ENCODE measurements at places on chromosomes 1 and 21.

- ATAC-seq = no peak
These were observed 94.9 kb downstream of the MRPL37 start for GRCh38 chr1:54294887-54295286.

DNA sequence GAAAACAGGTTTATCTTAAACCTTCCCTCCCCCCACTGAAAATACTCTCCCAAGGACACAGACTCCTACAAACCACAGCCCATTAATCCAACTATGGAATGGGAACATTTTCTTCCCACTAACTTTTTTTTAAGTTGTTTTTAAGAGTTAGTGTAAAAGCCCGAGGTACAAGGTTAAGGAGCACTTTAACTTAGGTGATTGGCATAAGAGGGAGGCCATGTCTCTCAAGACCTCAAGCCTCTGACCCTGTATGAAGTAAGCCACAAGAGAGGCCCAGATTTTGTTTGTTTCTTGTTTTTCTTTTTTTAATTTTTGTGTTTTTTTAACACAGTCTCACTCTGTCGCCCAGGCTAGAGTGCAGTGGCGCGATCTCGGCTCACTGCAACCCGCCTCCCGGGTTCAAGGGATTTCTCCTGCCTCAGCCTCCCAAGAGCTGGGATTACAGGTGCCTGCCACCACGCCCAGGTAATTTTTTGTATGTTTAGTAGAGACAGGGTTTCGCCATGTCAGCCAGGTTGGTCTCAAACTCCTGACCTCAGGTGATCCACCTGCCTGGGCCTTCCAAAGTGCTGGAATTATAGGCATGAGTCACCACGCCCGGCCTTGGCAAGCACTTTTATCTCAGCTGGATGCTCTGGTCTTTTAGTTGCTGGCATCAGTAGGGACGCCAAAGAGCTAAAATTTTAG, 14.4 kb downstream of the ARMH1 start:
- no peak for ATAC-seq

- ATAC-seq = no peak
These were observed 1.7 kb upstream of the FRRS1 start for GRCh38 chr1:99768104-99768503.

DNA sequence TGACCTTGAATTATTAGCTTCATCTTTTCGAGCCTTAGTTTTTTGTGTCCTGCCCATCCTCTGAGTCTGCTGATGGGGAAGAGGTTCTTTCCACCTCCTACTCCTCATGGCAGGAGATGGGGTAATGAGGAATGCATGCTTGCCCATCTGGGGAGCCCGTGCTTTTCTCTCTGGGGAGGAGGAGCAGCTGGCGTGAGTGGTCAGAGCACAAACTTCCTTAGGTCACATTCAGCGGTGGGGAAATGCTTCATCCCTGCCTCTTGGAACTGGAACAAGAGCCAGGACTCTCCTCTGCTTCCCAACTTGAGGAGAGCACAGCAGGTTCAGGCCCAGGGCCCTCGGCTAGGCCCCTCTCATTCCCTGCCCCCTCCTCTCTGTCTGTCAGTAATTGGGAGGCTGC, 155.0 kb downstream of the PCNX2 start:
- ATAC-seq = no peak

- ATAC-seq = no peak
These were observed 40.4 kb downstream of the TRIM11 start for GRCh38 chr1:228366062-228366865.

DNA sequence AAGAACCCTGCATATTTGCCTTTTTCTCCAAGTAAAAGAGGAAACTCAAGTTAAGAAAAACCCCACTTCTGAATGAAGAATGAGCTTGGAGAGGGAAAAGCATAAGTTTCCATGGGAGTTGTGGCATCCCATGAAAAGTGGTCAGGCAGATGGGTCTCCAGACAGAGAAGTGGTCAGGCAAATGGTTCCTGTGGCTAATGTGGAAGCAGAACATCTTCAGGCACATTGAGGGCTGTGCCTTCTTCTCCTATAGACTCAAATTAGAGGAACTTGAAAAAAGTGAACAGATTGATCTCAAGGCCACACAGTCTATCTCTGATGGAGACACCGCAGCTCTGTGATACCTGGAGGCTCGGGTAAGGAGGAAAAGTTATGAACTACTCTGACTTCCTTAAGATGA, 55.7 kb upstream of the KIRREL1 start:
- no peak for ATAC-seq

- ATAC-seq = peak; percentile 20
These were observed 12.1 kb downstream of the IRF2BP2 start for GRCh38 chr1:234597894-234598293.

DNA sequence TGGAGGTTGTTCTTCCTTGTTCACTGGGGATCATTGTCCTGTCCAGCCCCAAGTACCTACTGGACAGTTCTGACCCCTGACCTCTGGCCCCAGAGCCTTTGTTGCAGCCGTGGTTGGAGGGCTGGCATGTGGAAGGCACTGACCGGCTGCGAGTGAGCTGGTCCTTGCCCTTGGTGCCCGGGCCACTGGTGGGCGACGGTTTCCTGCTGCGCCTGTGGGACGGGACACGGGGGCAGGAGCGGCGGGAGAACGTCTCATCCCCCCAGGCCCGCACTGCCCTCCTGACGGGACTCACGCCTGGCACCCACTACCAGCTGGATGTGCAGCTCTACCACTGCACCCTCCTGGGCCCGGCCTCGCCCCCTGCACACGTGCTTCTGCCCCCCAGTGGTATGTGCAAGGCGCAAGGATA, 11.4 kb downstream of the TIE1 start:
- ATAC-seq = peak; percentile 3

- peak; percentile 94 for ATAC-seq
These were observed 9.6 kb downstream of the RAB42 start for GRCh38 chr1:28601696-28602095.

- ATAC-seq = no peak
These were observed 1093.1 kb downstream of the MRPL39 start for GRCh38 chr21:24514081-24514733.

DNA sequence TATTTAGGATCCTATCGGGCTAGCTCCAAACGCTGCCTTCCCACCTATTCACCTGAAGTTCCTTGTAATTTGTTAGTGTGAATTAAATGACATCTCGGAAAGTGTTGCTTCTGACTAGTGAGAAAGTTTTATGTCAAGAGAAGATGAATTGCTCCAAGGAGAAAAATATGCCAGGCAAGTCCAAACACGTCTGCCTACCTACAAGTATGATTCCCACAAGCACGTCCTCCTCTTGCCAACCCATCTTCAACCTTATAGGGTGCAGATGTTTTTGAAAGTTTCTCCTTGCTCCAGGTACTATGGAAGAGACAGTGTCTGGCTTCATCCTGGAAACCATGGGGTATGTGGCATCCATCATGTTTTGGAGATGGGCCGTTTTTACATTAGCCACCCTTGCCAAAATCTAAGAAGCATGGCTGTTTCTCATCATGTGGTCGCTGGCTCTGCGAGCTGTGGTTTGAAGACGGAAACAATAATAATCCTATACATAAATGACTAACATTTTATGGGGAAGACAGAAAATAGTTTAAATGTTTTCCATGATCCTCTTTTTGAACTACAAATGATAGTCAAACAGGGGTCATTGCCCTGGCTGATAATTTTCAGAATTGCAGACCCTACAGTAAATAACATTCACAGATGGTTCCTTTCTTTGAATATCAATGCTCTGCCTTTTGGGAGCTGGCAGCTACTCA, 505.8 kb downstream of the SMYD3 start:
- no peak for ATAC-seq

GRCh38 chr1:220891224-220892085, 12.2 kb downstream of the HLX start:
- no peak for ATAC-seq

GRCh38 chr1:193846876-193847604, 660.6 kb upstream of the B3GALT2 start:
- ATAC-seq = no peak

DNA sequence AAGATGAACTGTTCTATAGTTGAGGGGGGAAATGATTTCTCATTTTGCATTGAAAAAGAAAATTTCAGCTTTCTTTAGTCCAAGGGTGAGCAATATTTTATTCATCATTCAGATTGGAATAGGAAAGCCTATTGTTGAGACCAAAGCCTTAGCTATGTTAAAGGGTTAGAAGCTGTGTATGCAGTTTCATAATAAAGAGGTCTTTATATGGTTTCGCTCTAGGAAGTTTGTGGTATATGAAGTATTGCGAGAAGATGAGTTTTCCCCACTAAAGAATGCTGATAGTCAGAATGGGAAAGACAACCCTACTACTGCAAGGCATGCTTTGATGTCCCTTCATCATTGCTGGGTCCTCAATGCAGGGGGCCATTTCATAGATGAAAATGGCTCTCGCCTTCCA, 28.6 kb downstream of the UAP1 start:
- no peak for ATAC-seq

GRCh38 chr1:101185421-101185820, 51.4 kb upstream of the S1PR1 start:
- no peak for ATAC-seq

- no peak for ATAC-seq
These were observed 97.1 kb downstream of the MACF1 start for GRCh38 chr1:39301606-39302005.

DNA sequence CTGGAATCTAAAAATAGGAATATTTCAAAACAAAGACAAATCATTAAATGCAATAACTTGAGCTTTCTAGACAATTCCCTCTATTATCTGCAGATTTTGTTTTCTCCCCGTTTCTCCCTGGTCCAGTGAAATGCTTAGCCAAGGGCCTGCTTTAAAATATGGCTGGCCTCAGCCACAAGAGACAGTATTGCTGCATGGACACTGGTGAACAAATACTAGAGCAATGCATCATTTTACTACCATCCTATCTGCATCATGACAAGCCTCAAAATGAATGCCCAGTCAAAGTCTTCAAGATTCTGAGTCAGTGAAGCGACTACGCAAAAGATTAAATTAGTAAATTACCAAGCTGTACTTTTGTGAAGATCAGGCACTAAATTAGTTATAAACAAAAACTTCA, 80.5 kb downstream of the ENAH start:
- no peak for ATAC-seq

- no peak for ATAC-seq
These were observed 1.4 kb downstream of the BCL10 start for GRCh38 chr1:85274969-85275453.

- no peak for ATAC-seq
These were observed 400.5 kb downstream of the PRDM2 start for GRCh38 chr1:14100444-14100843.

DNA sequence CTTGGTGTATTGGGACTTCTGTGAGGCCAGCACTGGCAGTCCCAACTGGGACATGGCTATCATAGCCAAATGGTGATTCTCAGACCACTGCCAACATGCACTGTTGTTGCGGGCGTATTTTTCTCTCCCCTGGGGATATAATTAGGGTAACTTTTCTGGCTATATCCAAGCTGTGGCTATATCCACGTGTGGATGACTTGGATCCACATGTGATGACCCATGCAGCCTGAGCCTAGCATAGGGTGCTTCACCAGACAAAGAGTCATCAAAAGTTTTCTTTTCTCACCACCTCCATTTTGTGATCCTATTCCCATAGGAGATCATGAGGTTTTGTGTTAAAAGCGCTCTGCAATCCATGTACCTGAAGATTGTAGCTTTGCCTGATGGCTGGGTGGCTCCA, 51.2 kb upstream of the CSF3R start:
- no peak for ATAC-seq

GRCh38 chr21:40635391-40635790, 211.6 kb downstream of the DSCAM start:
- ATAC-seq = no peak

- ATAC-seq = no peak
These were observed 41.5 kb downstream of the NCAM2 start for GRCh38 chr21:21039624-21040170.

- peak; percentile 57 for ATAC-seq
These were observed 36.0 kb downstream of the GPR3 start for GRCh38 chr1:27428316-27429028.

- ATAC-seq = no peak
These were observed 63.4 kb upstream of the PPP2R5A start for GRCh38 chr1:212221801-212222200.

DNA sequence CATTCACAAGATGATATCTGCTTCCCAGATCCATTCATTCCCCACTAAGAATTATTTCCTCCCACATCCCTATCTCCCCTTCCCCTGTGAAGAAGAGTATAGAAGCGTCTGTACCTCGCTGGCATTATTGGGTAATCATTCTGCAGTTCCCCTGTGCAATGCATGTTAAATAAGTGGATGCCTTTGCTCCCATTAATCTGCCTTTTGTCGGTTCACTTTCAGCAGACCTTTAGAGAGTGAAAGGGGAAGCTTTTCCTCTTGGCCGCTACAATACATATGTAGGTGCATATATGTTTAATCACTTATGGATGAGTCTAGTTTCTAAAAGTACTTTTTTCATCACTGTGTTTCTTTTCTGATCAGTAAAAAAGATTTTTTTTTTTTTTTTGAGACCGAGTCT, 7.0 kb downstream of the CLCN6 start:
- no peak for ATAC-seq

DNA sequence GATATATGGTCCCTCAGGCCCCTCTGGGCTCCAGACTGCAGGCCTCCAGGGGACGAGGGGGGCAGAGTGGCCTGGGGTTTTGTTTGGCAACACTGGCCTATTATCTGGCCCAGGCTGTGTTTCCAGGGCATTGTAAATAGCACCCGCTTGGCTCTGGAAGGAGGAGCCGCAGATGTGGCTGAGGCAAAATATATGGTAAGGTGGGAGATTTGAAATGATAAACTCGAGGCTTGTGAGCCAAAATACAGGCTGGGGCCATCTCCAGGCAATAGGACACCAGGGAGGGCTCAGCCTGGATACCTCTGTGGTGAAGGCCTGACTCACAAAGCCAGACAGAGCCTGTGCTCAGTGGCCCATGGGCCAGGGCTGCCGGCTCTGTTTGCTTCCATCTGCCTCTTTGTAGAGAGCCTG, 14.0 kb downstream of the NAV1 start:
- ATAC-seq = no peak

- no peak for ATAC-seq
These were observed 72.0 kb downstream of the WARS2 start for GRCh38 chr1:119068427-119068826.

DNA sequence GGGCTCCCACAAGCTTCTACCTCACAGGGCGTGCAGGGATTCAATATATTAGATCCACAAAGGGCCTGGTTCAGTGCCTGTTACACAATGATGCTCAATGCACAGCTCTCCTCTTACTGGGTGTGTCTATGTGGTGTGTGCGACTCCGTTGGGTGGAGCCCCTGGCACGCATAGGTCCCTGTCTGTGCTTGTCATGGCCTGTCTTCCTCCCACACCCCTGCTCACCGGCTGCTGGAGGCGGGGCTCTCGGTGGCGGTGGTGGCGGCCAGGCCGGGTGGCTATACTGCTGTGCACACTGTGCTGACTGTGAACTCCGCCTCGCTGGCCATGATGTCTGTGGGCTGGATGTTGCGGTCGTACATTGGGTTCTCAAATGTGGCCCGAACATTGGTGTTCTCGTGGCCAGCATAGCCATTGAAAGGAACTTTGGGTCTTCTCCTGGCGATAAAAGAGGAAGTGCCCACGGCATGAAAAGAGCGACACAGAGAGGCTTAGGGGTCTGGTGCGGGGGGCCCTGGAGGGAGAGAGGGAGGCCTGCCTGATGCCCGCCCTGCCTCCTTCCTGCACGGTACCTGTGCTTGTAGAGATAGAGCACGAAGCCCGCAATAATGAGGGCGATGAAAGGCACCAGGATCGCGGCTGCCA, 46.9 kb downstream of the ZSCAN20 start:
- no peak for ATAC-seq

GRCh38 chr1:150138044-150138443, 11.7 kb upstream of the PLEKHO1 start:
- ATAC-seq = no peak
